ENCODE measurements at places on chromosomes 12 and 14.
A peak's percentile ranks its signal among the peaks of the same experiment; 100 is the strongest.

DNA sequence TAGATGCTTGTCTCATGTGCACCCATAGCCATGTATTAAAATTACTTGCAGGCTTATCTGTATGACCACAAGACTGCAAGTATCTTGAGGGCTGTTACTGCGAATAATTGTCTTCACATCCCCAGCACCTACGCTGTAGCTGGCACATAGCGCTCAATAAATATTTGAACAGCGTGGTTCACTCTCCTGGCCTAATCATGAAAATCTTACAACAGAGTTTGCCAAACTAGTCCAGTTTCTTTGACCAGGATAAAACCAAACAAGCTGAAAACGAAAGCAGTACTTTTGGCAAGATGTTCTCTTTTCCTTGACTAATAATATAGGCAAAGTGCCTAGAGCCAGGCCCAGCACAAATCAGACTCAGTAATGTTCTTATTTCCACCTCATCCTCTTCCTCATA lies 106.7 kb downstream of the RPS29 start:
- DNase-seq = no peak

DNA sequence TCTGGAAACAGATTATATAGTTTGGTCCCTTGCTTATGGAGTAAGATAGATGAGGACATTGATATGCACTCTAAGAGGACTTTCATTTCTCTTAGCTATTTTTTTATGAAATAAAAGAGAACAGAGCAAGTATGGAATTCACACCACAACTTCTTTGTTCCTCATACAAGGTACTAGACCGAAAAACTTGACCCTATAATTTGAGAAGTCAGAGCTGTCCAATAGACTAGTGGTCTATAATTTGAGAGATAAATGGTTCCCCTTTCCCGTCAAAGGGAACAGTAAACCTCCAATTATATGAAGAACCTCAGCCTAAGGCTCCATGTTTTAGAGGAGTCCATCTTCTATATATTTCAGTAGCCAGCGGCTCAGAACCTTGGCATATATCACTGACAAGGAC lies 58.5 kb upstream of the HIF1A start:
- DNase-seq = no peak

- no peak for DNase-seq
Observed at GRCh38 chr12:106980944-106981343, 6.0 kb downstream of the MTERF2 start.

GRCh38 chr12:44976246-44976645 lies 74.7 kb downstream of the DBX2 start:
- DNase-seq = no peak

- DNase-seq = no peak
Observed at GRCh38 chr12:45547822-45548221, 181.7 kb upstream of the ARID2 start.

- no peak for DNase-seq
Observed at GRCh38 chr12:112303799-112304198, 78.4 kb downstream of the HECTD4 start.

GRCh38 chr12:80925237-80925636 lies 12.5 kb downstream of the LIN7A start:
- no peak for DNase-seq

DNA sequence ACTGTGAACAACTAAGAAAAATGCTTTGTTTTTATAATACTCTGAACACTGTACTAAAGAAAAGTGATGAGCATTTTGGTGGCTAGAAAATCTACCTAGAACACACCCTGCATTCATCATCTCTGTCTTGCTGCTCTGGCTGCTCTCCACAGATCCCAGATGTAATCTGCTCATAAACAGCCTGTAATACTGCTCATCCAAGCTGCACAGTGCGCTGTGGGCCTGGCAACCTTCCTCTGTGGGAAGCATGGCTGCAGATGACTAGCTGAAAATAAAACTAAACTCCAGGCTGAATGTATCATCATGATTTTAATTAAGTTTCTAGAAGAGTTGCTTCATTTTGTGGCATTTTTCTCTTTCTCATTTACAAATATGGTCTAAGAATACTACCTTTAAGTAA lies 200.7 kb downstream of the SLC2A13 start:
- DNase-seq = no peak

DNA sequence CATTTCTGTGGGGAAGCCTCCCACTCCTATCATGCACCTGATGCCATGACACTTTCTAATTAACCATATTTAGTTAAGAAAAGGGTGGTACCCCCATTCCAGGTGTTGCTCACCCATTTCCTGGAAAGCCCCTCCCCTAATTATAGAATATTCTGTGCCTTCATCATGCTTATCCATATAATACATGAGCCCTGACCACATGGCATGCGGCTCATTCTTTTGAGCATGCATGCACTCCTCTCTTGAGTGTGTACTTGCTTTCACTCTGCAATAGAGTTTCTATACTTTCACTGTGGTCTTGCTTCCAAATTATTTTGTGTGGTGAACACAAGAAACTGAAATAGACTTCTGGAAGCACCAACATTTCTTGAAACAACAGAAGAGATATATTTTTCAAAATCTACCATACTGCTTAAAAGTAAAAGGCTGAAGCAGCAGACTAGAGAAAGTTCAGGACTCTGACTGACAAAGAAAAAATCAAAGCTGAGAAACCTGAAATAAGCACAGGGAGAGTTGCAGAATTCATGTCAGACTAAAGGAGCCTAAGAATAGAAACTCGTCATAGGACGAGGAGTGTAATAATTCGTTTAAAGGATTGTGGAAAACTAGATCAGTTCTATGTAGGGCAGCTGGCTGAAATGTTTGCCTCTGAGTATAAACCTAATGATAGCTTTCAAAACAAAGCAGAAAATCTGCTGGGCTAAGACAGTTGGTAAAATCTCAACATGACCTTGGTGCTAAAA lies 144.8 kb downstream of the KITLG start:
- DNase-seq = no peak

DNA sequence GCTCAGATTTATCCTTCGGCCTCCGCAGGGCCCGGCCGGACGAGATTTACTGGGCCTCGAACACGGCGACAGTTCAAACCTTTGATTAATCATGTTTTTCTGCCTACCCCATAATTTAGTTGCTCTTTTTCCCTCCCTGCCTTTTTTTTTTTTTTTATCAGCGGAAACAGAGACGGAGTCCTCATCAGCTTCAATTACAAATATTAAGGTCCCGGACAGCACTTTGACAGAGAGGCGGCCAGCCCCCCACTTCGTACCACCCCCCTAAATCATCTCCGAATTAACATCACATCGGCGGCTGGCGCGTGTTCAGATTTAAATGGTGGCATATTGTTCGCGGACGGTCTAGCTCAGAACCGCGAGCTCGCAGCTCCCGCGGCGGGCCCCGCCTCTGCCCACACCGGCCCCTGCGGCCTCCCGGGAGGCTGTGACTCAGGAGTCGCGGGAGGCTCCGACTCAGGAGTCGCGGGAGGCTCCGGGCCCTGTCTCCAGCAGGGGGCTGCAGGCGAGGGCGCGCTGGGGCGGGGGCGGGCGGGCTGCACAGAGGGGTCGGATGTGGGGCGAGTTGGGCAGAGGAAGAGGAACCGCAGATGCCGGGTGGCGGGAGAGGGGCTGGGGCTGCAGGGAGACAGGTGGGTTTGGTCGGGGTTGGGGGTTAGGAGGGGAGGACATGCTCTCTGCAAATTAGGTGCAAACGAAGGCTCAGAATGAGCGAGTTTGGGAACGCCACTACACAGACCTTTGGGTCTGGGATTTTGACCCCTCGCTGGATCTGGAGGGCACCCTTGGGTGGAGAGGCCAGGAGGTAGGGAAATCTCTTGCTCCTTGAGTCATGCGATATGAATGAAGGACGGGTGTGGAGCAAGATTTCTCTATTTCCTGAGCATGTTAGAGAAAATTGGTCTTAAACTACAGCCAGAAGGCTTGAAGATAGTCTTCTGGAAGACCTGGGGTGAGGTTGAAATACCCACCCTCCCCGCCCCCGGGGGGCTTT lies 19.6 kb upstream of the ATP5MC2 start:
- DNase-seq = peak; percentile 67

GRCh38 chr14:37903343-37904191 lies 304.1 kb upstream of the SSTR1 start:
- peak; percentile 9 for DNase-seq

DNA sequence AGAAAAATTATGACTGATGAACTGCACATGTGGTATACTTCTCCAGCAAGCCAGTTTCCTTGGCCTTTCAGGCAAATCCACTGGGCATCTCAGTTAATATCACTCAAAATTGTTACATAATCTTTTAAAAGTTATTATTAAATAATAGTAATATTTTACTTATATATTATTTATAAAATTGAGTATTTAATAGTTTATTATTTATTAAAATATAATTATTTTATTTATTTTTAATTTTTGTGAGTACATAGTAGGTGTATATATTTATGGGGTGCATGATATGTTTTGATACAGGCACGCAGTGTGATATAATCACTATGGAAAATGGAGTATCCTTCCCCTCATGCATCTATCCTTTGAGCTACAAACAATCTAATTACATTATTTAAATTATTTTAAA lies 384.1 kb upstream of the LRFN5 start:
- DNase-seq = no peak

- DNase-seq = no peak
Observed at GRCh38 chr12:65518771-65519170, 240.3 kb downstream of the MSRB3 start.

- no peak for DNase-seq
Observed at GRCh38 chr14:103443111-103443510, 57.9 kb downstream of the MARK3 start.

GRCh38 chr12:92294676-92295440 lies 149.2 kb upstream of the BTG1 start:
- DNase-seq = no peak

- DNase-seq = no peak
Observed at GRCh38 chr14:54002653-54003052, 46.0 kb upstream of the BMP4 start.

DNA sequence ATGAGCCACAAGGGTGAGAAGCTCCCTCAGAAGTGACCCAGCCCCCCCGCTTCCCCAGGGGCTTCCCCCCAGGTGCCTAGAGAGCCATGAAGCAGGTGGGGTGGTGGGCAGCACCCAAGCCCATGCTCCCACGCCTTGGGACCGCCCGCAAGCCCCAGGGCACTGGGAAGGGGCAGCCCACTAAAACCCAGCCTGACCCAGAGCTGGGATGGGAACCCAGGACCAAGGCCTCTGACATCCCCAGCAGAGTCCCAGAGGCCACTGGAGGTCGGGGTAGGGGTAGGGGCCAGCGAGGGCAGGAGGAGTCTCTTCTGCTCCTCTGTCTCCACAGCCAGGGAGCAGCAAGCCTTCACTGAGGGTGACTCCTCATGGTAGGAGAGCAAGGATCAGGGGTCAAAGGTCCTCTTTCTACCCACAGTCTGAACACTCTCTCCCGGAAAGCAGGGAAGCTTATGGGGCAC lies 86.5 kb upstream of the ZFP36L1 start:
- DNase-seq = no peak

- no peak for DNase-seq
Observed at GRCh38 chr14:35573911-35574310, 39.9 kb downstream of the INSM2 start.

- no peak for DNase-seq
Observed at GRCh38 chr12:68356060-68356695, 24.0 kb upstream of the MDM1 start.

DNA sequence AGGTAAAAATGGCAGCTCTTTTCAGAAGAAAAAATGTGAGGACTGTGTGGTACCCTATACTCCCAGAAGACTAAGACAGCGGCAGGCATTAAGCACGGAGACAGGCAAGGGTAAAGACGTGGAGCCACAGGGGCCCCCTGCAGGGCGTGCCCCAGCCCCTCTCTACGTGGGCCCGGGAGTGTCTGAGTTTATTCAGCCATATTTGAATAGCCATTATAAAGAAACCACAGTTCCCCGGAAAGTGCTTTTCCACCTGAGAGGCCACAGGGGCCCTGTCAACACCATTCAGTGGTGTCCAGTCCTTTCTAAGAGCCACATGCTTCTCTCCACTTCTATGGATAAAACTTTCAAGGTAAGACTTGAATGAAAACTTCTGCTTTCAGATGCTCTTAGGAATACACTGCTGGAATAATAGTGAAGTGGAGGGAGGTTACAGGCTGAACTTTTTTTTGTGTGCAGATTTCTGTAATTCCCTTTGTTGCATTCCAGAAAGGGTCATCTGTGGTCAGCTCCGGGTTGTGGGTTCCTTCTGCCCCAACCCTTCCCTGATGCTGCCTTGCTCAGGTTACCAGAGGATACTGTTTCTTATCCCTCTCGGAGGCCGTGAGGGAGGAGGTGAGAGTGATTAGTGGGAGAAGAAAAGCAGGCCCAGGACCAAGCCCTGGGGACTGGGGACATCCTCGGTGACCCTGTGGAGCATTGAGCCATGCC lies 58.4 kb downstream of the SLC25A47 start:
- DNase-seq = no peak

DNA sequence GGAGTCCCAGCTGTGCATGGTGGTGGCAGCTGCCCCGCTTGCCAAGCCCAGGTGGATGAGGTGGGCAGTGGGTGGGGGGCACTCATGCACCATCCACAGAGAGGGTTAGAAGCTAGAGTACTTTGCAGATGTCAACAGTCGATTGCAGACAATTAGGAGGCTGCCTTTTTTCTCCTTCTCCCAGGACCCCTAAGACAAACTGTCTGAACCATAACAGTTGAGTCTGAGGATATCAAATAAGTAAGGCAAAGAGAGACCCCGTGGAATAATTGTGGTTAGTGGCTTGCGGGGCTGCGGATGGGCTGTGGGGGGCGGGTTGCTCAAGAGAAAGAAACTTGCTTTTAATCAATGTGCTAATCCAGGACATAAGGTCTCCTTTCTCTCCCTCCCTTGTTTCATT lies 926.2 kb downstream of the VRK1 start:
- no peak for DNase-seq

GRCh38 chr12:122966743-122967550 lies 684 bp upstream of the ABCB9 start:
- no peak for DNase-seq

GRCh38 chr14:83520837-83521236 lies 1987.2 kb upstream of the SEL1L start:
- DNase-seq = no peak

GRCh38 chr12:46550266-46550879 lies 177.8 kb upstream of the SLC38A2 start:
- DNase-seq = no peak

DNA sequence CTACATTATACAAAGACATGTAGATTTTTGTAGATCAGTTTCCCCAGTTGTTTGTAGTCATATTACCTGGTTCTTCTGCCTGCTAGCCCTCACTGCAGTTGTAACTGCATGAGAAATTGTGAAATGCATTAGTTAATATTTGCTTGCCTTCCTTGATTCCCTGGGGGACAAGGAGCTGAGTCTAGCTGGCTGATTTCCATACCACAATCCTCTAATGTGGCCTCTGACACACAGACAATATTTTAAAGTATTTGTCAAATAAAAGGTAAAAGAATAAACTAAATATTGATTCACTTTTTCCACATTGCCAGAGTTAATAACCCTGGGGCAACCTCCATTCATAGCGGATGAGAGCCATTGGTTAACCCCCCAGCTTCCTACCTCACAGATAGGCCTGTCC lies 128.8 kb upstream of the TMEM132C start:
- no peak for DNase-seq

DNA sequence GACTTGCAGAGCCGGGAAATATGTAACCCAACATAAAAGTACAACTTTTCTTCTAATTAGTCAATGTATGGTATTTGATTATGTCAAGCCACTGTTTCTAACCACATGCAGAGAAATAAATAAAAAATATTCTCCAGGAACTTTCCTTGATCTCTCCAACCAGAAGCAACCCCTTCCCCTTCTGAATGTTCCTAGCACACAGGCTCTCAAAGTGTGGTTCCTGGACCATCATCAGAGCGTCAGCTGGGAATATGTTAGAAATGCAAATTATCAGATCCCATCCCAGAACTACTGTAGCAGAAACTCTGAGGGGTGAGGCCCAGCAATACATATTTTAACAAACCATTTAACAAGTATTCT lies 21.0 kb upstream of the ITPR2 start:
- DNase-seq = no peak

Measured in stimulated activated CD4-positive, alpha-beta T cell treated with anti-CD3 and anti-CD28 coated beads, Interleukin-15, amount 100 ng/mL, for 24 hours (primary cell).